Stimulated activated CD8-positive, alpha-beta memory T cell treated with anti-CD3 and anti-CD28 coated beads, Interleukin-15, amount 100 ng/mL, for 4 hours (primary cell): ENCODE measurements at places on chromosomes 4 and X.

DNA sequence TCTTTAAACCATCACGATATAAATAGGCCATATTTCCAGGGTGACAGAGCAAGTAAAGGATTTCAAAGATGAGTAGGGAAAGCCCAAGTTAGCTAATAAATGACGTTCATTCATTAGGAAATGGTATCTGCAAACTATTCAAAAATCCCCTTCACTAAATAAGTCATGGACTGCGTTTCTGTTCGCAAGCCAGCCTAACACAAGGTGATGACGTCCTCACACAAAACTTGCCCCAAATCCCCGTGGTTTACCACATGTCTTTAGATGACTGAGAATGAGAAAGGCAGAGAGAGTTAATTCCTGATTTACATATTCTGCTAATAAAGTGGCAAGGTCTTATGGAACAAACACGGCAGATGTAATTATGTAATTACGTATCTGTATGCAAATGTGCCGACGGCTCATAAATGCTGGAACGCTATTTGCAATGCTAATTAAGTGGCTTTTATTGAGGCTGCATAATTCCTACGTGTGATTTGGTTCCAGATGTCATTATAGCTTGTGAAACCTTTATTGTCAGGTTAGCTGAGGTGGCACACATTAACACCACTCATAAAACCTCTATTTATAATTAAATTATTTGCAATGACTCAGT is 437.7 kb upstream of the FRG1 start:
- no peak for DNase-seq

- no peak for DNase-seq
Observed at GRCh38 chr4:185002784-185003183, 15.5 kb upstream of the HELT start.

- DNase-seq, result no peak
Observed at GRCh38 chr4:180581061-180581460, 1662.1 kb upstream of the TENM3 start.

DNA sequence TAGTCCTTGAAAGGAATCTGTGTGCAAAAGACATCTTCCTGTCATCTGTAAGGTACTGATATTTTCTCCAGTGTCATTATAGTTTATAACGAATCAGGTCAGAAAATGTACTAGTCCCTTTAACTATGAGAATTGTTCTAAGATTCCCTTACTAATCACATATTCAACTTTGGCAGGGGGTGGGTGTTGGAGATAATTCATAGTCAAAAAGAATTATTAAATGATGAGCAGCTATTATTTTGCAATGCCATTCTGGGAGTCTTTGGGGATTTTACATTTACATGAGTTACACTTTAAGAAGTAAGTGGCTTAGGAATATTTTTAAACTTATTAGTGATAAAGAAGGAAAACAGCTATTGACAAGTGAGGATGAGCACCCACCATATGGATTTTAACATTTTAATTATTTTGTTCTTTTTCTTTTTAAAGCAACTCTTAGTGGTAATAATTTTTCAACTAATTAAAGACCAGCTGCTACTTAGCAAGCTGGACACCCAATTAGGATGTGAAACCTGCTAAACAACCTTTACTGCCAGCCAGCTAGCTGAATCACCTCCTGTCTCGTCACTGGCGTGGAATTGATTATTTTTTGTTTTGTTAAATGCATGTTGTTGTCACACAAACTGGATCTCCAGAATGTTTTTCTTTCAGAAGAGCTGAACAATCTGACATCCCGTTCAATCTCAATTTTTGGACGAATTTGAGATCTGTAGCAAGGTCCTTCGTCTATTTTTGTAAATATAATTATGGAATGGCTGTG is 219.2 kb downstream of the ARAP2 start:
- no peak for DNase-seq
